NCI-H2107 (cell line): ENCODE measurements at places on chromosomes 2 and 18.
A peak's percentile ranks its signal among the peaks of the same experiment; 100 is the strongest.

DNA sequence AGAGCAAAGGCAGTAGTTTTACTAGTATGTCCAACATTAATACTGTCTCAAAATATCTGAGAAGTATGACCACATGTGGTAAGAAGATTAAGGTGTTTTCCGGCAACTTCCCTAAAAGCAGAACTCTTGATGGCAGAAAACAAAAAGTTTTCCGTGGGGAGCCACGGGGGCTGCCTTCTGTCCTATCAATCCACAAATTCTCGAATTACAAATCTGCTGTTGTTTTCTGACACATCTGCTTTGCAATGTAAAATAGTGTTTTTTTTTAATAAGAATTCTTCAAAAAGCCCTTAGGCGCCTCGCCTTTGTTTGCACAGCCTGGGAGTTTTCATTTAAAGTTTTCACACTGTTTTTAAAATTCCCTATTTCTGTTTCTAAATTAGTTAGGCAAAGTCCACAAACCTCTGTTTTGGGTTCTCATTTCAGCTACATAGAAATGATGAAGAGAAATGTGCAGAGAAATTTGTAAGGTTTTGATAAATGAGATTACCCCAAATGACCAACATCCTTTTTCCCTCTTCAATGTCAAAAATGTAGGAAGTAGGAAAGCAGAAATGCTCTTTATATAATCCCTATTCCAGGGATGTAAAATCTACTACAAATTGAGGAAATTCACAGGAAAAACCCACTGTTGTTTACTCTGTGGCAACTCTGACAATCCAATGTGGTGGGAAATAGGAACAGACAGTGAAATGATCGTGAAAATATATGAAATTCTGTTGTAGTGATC lies 385.8 kb downstream of the ZEB2 start:
- no peak for DNase-seq

- no peak for DNase-seq
These were observed 105.7 kb upstream of the MGAT5 start for GRCh38 chr2:134148172-134148571.

GRCh38 chr2:208189810-208190503 lies at the start of gene C2orf80:
C2orf80 (minus strand) TSS chr2:208190030; CDS start chr2:208186986, 3,044 bp downstream.
- DNase-seq: no peak

DNA sequence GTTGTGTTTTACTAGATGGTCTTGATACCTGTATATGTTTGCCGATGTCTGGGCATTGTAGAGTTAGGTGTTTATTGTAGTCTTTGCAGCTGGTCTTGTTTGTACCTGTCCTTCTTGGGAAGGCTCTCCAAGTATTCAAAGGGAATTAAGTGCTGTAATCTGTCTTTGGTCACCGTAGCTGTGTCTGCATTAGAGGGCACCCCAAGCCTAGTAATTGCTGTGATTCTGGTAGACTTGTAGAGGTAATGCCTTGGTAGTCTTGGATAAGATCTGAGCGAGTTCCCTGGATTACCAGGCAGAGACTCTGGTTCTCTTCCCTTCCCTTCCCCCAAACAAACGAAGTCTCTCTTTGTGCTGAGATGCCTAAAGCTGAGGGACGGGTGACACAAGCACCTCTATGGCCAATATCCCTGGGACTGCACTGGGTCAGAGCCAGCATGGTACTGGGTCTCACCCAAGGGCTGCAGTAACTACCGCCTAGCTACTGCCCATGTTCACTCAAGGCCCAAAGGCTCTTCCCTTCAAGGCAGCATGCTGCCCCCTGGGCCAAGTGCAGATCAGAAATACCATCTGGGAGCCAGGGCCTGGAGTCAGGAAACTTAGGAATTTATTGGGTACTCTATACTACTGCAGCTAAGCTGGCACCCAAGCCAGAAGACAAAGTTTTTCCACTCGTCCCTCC lies 27.1 kb downstream of the STPG4 start:
- no peak for DNase-seq

DNA sequence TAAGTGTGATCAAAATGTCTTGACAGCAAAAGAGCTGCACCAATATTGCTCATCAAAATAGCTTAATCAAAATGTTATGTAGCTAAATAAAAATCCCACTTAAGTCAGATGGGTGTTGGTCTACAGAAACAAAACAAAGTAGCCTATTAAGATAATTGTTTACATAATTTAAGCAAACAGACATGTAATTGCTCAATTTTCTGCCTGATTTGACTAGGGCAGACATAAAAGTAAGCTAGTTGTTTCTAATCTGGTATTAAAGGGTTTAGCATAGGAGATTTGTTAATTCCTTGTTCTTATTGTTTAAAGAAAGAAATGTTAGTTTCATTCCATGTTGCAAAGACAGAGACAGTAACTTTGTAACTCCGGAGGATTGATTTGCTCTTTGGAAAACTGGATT lies 11.5 kb upstream of the FEZ2 start:
- DNase-seq: no peak

DNA sequence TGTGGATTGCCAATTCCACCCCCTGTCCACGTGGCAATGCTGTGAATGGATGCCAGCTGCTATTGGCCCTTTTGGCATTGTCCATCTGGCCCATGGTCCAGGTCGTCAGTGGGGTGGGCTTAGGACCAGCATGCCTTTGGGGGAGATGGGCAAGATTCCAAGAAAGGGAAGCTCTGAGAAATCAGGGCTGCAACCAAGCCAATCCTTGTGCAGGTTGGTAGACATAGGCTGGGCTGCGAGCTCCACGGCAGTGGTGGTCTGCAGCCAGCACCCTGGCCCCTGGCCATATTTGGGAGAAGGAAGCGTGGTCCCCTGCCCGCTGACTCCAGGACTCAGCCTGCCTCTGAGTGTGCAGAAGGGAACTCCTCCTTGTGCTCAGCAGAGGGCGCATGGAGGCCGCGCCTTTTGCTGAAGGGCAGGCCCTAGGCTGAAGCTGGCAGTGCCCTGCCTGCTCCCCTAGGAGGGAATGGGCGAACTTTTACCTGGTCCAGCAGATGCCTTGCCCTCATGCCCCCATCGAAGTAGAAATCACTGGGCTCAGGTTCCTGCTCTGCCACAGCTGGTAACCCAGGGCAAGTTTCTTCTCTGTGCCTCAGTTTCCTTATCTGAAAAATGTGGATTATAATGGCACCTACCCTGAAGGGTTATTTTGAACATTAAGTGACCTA lies 5.4 kb downstream of the SPR start:
- DNase-seq: peak; percentile 72

DNA sequence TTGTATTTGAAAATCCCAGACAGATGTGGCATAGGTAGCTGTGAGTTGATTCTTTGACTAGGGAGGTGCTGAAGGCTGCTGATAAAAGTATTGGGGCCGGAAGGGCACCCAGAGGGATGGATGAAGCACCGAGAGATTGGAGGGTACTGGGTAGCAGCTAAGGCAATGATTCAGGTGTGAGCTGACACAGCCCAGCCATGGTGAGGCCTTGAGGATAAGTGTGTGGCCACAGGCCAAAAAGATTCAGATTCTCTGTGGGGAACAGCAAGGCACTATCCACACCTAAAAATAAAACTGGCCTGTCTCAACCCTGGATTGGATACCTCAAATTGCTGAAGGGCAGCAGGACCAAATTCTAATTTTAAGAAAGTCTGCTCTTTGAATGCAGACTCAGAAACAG lies 35.2 kb downstream of the RDH14 start:
- no peak for DNase-seq

- no peak for DNase-seq
These were observed 26.5 kb downstream of the LYPD6B start for GRCh38 chr2:149064856-149065630.

DNA sequence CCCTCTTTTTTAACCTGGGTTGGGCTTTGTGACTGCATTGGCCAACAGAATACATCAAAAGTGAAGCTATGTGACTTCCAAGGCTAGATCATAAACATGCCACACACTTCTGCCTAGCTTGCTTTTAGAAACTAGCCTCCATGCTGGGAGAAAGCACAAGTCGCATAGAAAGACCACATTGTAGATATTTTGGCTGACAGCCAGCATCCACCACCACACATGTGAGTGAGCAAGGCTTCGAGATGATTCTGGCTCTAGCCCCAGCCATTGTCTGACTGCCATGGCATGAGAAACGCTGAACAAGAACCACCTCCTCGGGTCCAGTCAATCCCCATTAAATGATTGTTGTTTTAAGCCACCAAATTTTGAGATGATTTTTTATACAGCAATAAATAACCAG lies 66.8 kb upstream of the STPG4 start:
- DNase-seq: no peak

DNA sequence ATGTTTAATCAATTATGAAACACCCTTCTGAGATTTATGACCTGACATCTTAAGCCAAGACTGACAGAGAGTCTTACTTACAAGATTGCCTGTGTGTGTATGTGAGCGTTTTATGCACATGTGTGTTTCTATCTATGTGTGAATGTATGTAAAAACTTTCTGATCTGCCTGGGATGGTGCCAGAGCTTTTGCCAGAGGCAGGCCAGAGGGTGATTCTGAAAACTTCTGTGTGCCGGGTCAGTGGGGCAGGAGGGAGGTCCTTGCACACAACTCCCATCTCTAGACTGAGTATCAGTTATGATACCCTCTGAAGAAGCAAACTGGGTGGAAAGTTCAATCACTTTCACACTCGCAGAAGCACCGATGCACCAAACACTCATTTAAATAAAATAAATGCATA lies 335.0 kb upstream of the NT5C1B start:
- no peak for DNase-seq

GRCh38 chr2:240502430-240503121 lies 55.2 kb downstream of the ANKMY1 start:
- DNase-seq: no peak

- no peak for DNase-seq
These were observed 253.9 kb upstream of the CNTNAP5 start for GRCh38 chr2:123770996-123771720.

- DNase-seq: peak; percentile 42
These were observed at the start of gene SH3BP4 for GRCh38 chr2:234951664-234952269. SH3BP4 (plus strand) TSS chr2:234952017; CDS start chr2:235035003, 82,986 bp downstream.

DNA sequence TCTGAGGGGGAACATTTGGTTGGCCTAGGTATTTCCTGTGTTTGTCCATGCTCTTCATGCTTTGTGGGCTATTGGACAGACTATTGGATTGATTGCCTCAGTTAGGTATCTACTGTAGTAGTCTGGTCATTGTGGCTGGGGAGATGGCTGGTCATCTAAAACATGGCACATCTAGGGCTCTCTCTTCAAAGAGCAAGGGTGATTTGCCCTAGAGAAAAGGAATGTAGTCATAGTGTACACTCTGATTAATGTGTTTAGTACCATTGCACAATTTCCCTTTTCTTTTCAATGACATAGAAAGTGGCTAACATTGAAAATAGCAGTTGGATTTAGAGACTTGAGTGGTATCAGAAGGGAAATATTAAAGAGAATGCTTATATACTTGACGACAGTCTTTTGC lies 114.3 kb downstream of the LCLAT1 start:
- no peak for DNase-seq

- no peak for DNase-seq
These were observed 195.7 kb upstream of the SESTD1 start for GRCh38 chr2:179460181-179460929.

- DNase-seq: no peak
These were observed 30.9 kb downstream of the SLC4A3 start for GRCh38 chr2:219658196-219658846.

DNA sequence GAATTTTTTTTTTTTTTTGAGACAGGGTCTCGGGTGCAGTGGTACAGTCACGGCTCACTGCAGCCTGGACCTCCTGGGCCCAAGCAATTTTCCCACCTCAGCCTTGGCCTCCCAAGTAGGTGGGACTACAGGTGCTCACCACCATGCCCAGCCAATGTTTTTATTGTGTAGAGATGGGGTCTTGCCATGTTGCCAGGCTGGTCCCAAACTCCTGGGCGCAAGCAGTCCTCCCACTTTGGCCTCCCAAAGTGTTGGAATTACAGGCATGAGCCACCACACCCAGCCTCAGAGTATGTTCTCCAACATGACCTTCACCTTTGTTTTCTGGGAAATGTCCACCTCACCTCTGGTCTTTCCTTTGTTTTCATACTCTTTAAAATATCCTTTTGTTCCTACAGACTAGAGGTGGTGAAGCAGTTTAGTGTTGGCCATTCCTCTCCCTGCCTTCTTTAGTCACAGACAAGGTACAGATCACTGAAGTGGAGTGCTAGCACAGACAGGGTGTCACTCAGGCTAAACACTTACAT lies 19.5 kb upstream of the MOCOS start:
- DNase-seq: no peak

- no peak for DNase-seq
These were observed 76.7 kb upstream of the SESTD1 start for GRCh38 chr2:179341152-179341866.

- DNase-seq: no peak
These were observed 2.0 kb downstream of the TMEM163 start for GRCh38 chr2:134716721-134717243.

DNA sequence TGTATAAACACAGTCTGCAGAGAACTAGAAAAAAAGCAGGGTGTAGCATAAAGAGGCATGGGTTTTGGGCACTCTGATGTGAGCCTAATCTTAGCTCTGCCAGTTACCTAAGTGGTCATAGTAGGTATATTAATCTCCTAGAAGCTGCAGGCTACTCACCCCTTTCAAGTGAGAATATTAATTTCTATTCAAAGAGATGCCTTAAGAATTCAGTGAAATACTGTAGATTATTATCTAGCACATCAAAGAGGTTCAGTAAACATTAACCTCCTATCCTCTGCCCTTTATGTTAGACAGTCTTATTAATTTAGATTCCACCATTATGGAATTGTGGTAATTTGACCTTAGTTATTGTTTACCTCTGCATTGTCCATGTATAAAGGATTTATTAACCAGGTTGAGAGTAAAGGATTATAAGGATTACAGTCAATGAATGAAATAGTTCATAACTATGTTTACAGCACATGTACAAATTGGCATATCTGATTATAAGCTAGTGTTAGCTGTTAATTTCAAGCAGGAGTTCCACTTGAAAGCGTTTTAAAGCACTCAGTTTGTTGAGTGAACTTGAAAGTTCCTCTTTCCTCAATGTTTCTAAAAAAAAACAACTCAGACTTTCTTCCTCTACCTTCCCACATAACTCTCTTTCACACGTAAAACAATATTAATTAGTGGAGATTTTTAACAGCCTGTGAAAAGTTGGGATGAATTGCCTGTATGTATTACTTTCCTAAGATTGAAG lies 150.6 kb upstream of the EPC2 start:
- no peak for DNase-seq

- DNase-seq: no peak
These were observed 4.1 kb downstream of the SFTPB start for GRCh38 chr2:85663594-85664565.
